Head of caudate nucleus (tissue), 42 donors: ENCODE measurements at places on chromosomes 12 and 14.

DNA sequence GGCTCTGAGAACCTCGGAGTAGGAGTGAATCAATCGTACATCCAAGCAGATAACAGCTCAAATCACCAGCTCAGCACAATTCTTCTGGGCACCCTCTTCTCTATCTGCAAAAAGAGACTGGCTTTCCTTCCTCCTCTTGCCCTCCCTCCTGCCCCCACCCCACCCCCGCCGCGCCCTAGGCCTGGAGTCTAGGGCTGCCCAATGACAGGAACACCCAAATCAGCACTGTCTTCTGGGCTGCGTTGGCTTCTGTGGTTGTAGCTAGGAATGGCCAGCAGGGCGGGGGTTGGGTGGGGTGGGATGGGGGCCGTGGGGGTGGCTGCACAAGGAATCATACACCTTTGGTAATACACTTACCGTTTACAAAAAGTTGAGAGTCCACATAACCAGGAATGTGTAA lies 28.0 kb upstream of the TMCC3 start:
- no peak for DNase-seq

DNA sequence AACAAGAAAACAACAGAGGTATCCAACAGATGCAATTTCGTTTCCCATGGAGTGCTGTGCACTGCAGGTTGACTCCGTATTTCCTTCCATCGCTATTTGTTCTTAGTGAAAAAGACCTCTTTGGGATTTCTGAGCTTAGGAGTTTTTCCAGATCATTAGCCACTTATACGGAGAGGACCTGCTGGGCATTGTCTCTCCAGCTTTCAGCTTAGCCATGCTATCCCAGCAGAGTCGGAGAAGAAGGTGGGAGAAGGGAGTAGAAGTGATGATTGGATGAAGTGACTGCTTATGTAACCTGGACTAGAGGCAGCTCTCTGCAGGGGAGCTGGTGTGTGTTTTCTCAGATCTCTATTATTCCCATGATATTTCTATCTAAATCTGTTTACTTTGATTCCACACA lies 737.7 kb downstream of the DIO2 start:
- DNase-seq: no peak

DNA sequence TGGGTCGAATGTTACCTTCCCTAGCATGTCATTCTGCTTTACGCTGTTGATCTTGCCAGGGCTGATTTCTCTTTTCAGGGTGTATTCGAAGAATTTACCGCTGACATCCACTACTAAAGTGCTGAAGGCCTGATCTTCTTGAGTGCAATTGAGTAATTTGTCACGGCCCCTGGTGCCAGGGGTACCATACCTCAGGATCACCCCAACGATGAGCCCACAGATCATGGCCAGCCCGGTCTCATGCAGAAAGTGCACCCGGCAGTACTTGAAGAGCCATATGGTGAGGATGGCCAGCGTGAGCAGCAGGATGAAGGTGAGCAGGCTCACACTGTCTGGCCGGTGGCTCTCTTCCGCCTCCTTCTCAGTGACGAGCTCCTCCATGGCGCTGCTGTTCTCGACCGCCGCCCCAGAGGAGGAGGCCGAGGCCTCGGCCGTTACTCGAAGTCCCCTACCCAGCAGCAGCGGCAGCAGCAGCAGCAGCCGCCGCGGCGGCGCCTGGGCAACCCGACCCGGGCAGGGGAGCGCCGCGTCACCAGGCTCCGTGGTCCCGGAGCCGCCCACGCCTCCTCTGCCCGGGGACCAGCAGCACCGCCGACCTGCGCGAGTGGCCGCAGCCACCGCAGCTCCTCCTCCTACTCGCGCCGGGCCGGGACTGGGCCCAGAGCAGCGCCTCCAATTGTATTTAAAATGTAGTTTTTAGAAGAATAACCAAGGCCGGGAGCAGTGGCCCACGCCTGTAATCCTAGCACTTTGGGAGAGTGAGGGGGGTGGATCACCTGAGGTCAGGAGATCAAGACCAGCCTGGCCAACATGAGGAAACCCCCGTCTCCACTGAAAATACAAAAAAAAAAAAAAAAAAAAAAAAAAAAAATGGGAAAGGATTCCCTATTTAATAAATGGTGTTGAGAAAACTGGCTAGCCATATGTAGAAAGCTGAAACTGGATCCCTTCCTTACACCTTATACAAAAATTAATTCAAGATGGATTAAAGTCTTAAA lies 58.5 kb upstream of the TMPO start:
- peak; percentile 19 for DNase-seq

- peak; percentile 23 for DNase-seq
Observed at GRCh38 chr12:29131539-29131938, 17.5 kb upstream of the FAR2 start.

GRCh38 chr12:102548543-102548942 lies 68.2 kb upstream of the IGF1 start:
- DNase-seq: no peak

DNA sequence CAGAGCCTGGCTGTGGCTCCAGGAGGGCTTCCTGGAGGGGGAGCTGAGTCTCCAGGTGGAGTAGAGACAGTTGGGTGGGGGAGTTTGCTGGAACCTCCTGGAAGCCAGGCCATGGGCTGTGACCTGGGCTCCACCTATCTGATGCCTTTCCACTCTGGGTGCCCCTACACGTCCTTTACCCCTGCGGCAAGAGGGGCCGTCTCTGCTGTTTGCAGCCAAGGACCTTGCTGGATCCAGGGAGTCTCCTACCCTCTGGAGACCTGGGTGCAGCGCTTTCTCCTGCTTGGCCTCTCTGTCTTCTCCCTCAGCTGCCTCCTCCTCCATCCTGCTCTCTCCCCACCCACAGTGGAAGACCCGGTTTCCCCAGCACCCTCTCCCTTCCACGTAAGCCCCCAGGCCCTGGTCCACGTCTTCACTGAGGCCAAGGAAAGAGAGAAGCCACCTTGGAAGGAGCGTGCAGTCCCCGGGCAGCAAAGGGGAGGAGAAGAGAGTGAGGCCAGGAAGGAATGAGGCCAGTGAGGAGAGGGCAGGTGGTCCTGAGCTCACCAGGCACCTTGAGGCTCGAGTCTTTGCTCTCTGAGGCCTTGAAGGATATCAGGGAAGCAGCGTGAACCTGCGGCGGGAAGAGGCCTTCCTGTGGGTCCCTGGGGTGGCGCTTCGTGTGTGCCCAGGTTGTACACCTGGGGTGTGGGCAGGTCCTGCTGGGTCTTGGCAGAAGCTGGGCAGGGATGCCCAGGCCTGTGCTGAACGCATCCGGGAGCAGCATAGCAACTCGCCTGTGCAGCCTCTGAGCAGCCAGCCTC lies 294.3 kb upstream of the RTL1 start:
- no peak for DNase-seq

- no peak for DNase-seq
Observed at GRCh38 chr14:51145246-51145645, 50.3 kb upstream of the TRIM9 start.

DNA sequence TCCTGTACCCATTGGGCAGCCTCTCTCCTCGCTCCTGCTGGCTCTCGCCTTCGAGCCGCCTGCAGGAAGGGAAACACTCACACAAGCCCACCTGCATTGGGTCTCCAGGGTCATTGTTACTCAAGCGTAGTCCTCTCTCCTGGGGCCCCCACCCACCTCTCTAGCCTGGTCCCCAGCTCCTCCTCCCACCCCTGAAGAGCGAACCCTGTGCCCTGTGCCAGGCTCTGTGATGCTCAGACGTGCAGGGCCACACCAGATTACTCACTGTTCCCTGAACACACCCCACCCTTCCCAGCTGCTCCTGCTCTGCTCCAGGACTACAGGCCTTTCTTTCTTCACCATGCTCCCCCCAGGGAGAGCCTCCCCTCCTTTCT lies 88.1 kb downstream of the NINJ2 start:
- DNase-seq: no peak

DNA sequence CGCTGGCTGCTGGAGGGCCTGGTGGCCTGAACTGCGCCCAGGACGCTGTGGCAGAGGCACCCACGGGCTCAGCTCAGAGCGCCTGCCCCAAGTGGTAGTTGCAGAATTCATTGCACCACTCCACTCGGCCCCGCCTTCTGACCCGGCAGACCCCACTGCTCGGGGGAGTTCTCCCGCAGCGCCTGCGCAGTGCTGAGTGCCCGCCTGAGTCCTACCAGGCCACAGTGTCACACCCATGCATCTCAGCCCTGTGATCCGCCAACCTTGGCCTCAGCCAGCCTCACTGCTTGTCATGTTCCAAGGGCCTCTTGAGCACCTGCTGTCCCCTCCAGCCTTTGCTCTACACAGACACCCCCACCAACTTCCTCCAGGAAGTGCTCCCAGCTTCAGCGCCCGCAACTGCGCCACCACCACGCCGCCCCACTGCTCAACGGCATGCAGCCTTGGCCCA lies 12.2 kb downstream of the DEGS2 start:
- DNase-seq: no peak

GRCh38 chr14:103362780-103363179 lies 22.4 kb upstream of the MARK3 start:
- no peak for DNase-seq

- DNase-seq: peak; percentile 35
Observed at GRCh38 chr12:109827566-109828550, 5.3 kb downstream of the TRPV4 start.

DNA sequence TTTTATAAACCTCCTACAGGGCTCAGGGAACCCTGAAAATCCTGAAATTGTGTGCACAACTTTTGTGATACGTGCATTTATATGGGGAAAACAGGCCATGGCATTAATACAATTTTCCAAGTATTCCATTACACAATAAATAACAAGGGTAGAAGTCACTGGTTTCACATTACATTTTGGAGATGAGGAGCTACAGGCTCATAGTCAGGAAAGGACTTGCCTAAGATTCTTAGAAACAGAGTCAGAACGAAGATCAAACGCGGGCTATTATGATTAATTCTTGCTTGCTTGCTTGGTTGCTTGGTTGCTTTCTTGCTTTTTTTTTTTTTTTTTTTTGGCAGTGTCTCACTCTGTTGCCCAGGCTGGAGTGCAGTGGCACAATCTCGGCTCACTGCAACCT lies 16.7 kb downstream of the NOS1 start:
- DNase-seq: no peak

DNA sequence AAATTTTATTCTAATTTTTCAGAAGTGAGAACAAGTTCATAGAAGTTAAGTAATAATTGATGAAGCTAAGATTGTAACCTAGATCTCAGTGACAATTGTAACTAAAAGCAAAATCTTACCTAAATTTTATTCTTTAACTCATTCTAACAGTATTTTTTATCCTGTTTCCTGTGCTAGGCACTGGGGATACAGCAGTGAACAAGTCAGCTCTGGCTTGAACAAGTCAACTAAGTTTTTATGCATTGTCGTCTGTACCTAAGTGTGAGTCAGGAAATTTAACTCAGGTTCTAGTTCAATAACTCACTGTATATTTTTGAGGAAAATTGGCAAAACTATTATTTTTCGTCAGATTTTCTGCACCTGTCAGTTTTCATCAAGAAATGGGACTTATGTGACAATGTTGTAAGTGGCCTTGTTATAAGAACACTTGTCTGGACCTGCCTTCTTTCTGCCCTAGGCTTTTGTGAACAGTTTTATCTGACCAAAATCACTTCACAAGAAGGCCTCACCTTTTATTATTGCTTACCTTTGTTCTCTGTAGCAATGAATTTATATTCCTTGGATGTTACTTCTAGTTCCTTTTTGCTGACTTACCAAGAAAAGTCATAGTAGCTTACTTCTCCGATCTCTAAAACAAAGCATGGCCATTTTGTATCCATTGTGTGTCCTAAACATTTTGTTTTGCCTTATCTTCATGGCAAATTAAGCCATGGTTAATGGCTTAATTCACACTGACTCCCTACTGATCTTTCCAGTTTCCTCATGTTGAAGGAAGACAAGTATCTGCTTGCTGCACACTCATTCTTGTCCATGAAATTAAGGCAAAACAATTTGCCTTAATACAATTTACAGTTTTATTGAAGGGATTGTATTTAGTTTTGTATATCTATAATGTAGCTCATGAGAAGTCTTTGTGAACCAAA lies 2.7 kb downstream of the TMTC3 start:
- no peak for DNase-seq

DNA sequence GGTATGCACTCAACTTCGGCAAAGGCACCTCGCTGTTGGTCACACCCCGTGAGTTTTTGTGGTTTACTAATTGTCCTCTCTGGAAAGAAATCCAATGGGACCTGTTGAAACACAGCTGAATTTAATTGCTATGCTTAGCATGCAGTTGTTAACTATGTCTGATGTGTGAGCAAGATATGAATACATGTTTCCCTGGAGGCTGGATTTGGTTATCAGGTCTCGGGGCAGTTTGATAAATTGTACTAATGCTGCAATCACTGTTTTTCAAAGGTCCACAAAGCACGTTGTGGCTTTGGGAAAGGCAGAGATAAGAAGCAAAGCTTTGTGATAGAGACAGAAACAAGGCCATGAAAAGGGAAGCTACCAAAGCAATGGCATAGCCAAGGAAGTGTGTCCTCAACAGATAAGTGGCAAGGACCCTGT lies 91.3 kb downstream of the DAD1 start:
- no peak for DNase-seq

GRCh38 chr12:62618930-62619329 lies 152.3 kb downstream of the MON2 start:
- no peak for DNase-seq

GRCh38 chr12:64099397-64099796 lies 122.7 kb downstream of the KICS2 start:
- DNase-seq: no peak

- peak; percentile 23 for DNase-seq
Observed at GRCh38 chr12:82650627-82651337, 35.9 kb upstream of the TMTC2 start.

GRCh38 chr12:22682663-22683062 lies 57.7 kb downstream of the ETNK1 start:
- DNase-seq: no peak

- DNase-seq: no peak
Observed at GRCh38 chr12:76944892-76945291, 66.1 kb upstream of the CSRP2 start.

GRCh38 chr14:55599250-55599879 lies 19.4 kb downstream of the KTN1 start:
- no peak for DNase-seq

DNA sequence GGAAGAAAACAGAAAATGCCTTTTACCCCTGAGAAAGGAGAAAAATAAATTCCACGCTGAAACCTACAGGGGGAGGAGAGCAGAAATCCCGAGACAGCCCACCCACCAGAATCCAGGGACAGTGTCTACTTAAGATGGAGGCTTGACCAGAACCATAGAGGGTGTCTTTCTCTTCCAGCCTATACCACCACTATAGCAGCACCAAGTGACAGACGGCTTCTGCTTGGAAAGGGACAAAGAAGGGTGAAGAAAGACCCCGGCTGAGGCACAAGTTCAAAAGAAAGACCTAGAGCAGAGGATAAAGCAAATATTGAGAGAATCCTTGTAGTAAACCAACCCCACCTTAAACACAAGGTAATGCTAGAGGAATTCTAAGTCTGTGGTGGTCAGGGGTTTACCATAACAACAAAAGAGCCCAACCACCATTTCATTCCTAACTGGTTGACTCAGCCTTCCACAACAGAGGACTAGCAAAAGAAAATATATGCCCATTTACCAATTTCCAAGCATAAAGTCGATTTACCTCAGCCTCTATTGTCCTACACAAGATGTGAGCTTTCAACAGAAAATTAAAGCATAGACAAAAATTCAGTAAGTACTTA lies 105.3 kb upstream of the FOXG1 start:
- DNase-seq: no peak

DNA sequence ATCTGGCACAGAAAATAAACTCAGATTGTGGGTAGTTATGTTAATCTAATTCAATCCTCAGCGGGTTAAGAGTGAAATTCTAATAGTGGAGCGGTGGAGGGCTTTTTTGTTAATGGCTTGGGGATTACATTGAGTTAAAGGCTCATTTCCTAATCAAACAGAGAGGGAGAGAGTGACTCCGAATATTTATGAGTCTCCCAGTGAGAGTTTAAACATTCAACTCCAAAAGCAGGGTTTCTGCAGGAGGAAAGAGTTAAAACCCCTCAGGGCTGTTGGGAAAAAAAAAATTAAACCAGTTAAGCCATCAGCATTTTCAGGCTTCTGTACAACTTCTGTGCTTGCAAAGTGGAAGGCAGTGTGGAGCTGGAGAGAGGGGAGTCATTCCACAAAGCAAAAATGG lies 62.1 kb upstream of the ESRRB start:
- DNase-seq: no peak
